ENCODE measurements at places on chromosomes 16 and 17.

- peaks cover 36% of the 10 kb centered on the region for H3K4me1 ChIP-seq
- H3K36me3 ChIP-seq: no peaks in the 10 kb centered on the region
- no peak for DNase-seq
- peak overlapping the region; percentile 95 for H3K4me3 ChIP-seq
These were observed 508 bp downstream of the FLCN start for GRCh38 chr17:17236295-17237025.

DNA sequence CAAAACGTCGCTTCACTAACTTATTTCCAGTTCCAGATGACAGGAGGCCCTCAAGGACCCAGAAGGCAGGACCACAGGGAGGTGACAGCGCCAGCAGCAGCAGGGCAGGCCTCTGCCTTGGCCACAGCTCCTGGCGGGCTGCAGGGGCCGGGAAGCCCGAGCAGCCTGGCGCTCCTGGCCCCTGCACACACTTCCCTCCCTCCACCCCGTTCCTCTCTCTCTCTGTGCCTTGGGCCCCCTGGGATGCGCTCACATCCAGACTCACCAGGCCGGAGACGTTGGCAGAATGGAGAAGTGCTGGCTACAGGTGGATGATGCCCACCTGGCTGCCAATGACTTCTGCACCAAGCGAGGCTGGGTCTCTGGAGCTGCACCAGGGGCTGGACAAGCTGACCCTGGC, 12.7 kb downstream of the ZNF594 start:
- no peak overlapping the region for H3K4me3 ChIP-seq
- H3K36me3 ChIP-seq: peaks cover 77% of the 10 kb centered on the region
- no peaks in the 10 kb centered on the region for H3K27me3 ChIP-seq
- no peak overlapping the region for H3K27ac ChIP-seq

- DNase-seq: peak; percentile 38
- peak overlapping the region; percentile 88 for H3K27ac ChIP-seq
- H3K36me3 ChIP-seq: peaks cover 8% of the 10 kb centered on the region
- peak overlapping the region; percentile 76 for H3K4me3 ChIP-seq
- H3K27me3 ChIP-seq: no peaks in the 10 kb centered on the region
- peaks cover 13% of the 10 kb centered on the region for H3K4me1 ChIP-seq
These were observed 16.7 kb upstream of the BAIAP2 start for GRCh38 chr17:81018044-81018802.

- H3K36me3 ChIP-seq: no peaks in the 10 kb centered on the region
- H3K4me1 ChIP-seq: peaks cover 9% of the 10 kb centered on the region
- no peak overlapping the region for H3K27ac ChIP-seq
- H3K4me3 ChIP-seq: no peak overlapping the region
These were observed 144.4 kb downstream of the GAS7 start for GRCh38 chr17:10053782-10054540.

- no peaks in the 10 kb centered on the region for H3K27me3 ChIP-seq
- H3K4me3 ChIP-seq: no peak overlapping the region
- H3K27ac ChIP-seq: no peak overlapping the region
- no peak for DNase-seq
- H3K4me1 ChIP-seq: peaks cover 8% of the 10 kb centered on the region
These were observed 17.5 kb downstream of the NDUFAF8 start for GRCh38 chr17:81256616-81257015.

DNA sequence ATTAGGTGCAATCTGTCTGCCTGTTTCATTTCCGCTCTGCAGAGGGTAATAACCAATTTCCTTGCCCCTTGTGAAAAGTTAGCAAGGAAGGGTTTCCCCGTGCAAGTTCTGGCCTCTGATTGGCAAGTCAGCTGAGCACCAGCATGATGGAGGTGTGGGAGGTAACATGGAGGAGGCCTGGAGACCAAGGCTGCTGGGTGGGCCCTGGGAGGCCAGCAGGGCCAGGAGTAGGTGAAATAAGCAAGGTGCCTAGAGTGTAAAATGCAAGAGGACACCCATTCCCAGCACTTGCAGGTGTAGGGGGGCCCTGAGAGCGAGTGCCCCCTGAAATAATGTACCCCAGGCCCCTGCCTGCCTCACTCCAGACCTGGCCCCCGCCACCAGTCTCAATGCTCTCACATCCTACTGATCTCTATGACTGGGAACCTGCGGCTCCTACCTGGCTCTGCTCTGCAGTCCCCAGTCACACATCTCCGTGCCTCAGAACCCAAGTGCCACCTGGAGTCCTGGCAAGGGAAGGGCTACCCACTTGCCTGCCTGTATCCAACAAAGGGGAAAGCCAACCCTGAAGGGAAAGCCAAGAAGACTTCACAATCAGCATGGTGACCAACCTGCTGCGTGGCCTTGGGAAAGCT, 116.2 kb downstream of the C16orf78 start:
- no peak overlapping the region for H3K27ac ChIP-seq
- H3K4me1 ChIP-seq: no peaks in the 10 kb centered on the region
- no peak overlapping the region for H3K4me3 ChIP-seq
- H3K36me3 ChIP-seq: no peaks in the 10 kb centered on the region
- DNase-seq: no peak

GRCh38 chr17:62870030-62870541, 62.0 kb upstream of the MARCHF10 start:
- H3K27me3 ChIP-seq: peaks cover 22% of the 10 kb centered on the region
- no peak overlapping the region for H3K27ac ChIP-seq
- H3K4me1 ChIP-seq: no peaks in the 10 kb centered on the region

DNA sequence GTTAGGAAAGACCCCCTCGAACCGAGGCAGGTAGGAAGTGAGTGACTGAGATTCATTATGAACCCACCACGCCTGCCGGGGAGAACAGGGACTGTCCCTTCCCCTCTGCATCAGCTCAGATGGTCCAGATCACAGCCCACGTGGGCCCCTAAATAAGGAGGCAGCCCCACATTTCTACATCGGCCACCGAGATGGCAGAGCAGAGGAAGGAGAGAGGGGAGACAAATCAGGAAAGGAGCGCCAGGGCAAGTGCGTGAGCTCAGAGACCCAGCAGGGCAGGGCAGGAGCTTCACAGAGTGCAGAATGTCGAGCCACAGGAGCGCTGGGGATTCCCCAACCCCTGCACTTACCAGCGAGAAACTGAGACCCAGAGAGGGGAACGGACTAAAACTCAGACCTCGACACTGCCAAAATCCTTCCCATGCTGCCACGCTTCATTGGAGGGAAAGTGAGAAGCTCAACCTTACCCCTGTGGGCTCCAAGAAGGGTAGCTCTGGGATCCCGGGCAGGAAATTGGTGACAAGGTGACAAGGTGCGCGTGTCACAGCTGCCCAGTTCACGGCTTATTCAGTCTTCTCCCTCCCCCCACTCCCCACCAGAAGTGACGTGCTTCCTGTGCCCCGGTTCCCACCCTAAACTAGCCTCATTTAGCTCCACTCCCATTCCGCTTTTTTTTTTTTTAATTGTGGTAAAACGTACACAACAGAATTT, at the start of gene ICAM2:
TSS of gene ICAM2 (minus strand) at position 578 of the 711 bp plus-strand sequence. CDS start 13,942 bp downstream, outside the sequence.
- peak within 1 kb of the TSS; percentile 95 for H3K4me3 ChIP-seq
- H3K4me1 ChIP-seq: peaks cover 75% of the 10 kb centered on the region
- H3K27ac ChIP-seq: peak within 1 kb of the TSS; percentile 95

DNA sequence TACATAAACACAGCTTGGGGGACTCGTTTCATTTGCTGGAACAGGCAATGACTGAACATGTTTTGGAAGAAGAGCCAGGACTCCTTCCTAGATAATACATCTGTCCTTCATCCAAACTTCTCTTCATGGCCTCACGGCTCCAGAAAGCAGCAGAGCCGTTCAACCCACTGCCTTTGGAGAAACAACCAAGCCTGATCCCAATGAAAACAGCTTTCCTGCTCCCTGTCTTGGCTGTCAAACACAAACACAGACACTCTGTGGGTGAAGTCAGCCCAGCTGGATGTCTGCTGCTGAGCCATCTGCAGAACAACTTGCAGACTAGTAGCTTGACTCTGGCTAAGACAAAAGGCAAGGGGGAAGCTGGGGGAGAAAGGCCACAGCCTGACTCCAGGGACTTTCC, 345.1 kb upstream of the PSMD7 start:
- H3K27me3 ChIP-seq: peaks cover 3% of the 10 kb centered on the region
- no peaks in the 10 kb centered on the region for H3K36me3 ChIP-seq
- no peak overlapping the region for H3K4me3 ChIP-seq
- H3K4me1 ChIP-seq: no peaks in the 10 kb centered on the region
- no peak for DNase-seq

Measured in activated naive CD8-positive, alpha-beta T cell treated with anti-CD3 and anti-CD28 coated beads for 36 hours (primary cell).